ENCODE measurements at places on chromosomes 7 and 10.

- DNase-seq: no peak
Measured at GRCh38 chr7:24755541-24756407, 1.5 kb downstream of the GSDME start.

GRCh38 chr10:34985823-34986222 is 104.3 kb downstream of the CUL2 start:
- no peak for DNase-seq

DNA sequence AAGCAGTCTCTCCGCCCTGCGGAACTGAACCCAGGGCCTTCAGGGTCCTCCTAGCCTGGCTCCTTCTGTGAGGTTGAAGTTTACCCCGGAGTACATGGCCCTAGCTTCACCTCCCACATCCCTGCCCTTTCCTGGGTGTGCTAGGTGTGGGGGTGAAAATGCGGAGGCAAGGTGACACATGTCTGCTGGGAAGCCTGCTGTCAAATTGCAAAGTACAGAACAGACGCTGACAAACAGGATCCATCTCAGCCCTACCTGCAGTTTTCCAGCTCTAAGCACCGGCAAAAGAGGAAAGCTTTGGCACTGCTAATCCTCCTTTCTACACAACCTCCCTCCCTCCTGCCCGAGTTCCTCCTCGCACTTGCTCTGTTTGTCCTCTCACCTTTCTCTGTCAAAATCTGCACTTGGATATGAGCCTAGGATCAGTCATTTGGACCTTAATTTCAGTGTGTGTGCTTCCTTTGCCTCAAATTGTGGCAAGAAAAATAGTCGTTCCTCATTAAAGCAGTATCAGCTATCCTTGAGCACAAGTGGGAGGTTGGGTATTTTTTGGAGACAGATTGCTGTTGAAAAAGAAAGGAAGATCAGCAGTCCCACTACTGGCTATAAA is 14.4 kb upstream of the GPR15LG start:
- no peak for DNase-seq

- DNase-seq: no peak
Measured at GRCh38 chr10:125515571-125515970, 167.4 kb downstream of the TEX36 start.

GRCh38 chr10:93657757-93658156 is 44.6 kb downstream of the FRA10AC1 start:
- no peak for DNase-seq
